Type B pancreatic cell (in vitro differentiated cells): ENCODE measurements at places on chromosomes 13 and 19. TPM values are rescaled to one million over a fixed set of nuclear protein-coding genes. Genes with fewer than 3 reads are reported as not detected.
A peak's percentile ranks its signal among the peaks of the same experiment; 100 is the strongest.

GRCh38 chr19:30223866-30224688, 148.1 kb upstream of the ZNF536 start:
- H3K27me3 ChIP-seq = peaks cover 82% of the 10 kb centered on the region
- peak overlapping the region; percentile 42 for H3K27ac ChIP-seq
- no peaks in the 10 kb centered on the region for H3K36me3 ChIP-seq
- H3K4me1 ChIP-seq = peaks cover 20% of the 10 kb centered on the region

DNA sequence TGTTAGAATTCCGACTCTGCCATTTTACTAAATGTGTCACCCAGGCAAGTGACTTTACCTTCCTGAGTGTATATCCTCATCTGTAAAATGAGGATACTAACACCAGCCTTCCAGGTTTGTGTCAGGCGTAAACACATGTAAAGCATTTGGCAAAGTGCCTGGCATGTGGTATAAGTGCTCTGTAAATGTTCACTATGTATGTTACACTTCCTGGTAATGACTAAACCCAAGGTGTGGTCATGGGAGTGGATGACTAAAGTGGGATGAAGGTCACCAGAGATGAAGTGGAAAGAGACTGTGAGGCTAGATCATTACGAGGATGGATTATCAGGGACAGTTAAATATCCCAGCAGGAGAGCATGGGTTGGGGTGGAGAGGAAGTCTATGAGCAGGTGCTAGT, 25.6 kb downstream of the DEDD2 start:
- H3K27ac ChIP-seq = peak overlapping the region; percentile 89
- H3K27me3 ChIP-seq = peaks cover 45% of the 10 kb centered on the region
- peaks cover 3% of the 10 kb centered on the region for H3K4me1 ChIP-seq
- peak overlapping the region; percentile 9 for H3K4me3 ChIP-seq
- H3K36me3 ChIP-seq = peaks cover 4% of the 10 kb centered on the region

DNA sequence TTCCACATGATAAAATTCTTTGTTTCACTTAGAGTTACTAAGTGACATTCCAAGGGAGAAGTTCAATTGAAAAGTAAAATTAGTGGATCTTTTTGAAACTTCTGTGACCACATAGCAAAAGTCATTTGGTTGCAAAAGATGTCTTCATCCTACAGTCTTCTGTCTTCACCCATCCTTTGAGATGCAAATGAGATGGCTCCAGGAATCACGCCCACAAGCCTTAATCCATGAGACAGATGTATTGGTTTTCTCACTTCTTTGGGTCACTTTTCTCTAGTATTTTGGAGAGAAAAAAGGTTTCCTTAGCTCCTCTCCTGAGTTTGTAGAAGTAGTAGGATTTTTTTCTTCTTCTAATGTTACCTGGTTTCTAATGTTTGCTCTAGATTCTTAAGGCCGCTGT, 259.5 kb upstream of the SLC10A2 start:
- H3K4me3 ChIP-seq = no peak overlapping the region
- H3K27ac ChIP-seq = no peak overlapping the region
- no peak for DNase-seq
- peaks cover 4% of the 10 kb centered on the region for H3K4me1 ChIP-seq
- H3K36me3 ChIP-seq = no peaks in the 10 kb centered on the region
- no peaks in the 10 kb centered on the region for H3K27me3 ChIP-seq

DNA sequence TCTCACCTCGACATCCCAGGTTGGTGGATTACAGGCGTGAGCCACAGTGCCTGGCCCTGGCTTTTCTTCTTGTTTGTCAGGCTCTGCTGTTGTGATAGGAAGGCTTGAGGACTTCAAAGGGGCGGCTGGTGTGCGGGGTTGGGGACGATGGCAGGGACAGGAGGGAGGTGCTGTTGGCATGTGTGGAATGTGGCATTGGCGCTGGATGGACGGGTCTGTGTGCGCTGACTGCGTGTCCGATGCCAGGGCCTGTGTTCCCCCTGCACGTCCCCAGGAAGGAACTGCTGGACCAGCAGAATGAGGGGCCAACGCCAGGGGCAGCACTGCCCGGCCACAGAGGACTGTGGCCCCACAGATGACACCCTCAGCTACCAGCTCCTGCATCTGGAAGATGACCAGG, 12.7 kb upstream of the PTBP1 start:
- peak overlapping the region; percentile 29 for H3K27ac ChIP-seq
- peaks cover 20% of the 10 kb centered on the region for H3K4me1 ChIP-seq
- H3K36me3 ChIP-seq = no peaks in the 10 kb centered on the region
- H3K27me3 ChIP-seq = no peaks in the 10 kb centered on the region
- H3K4me3 ChIP-seq = no peak overlapping the region

GRCh38 chr13:100514788-100515409, 73.7 kb downstream of the GGACT start:
- H3K27me3 ChIP-seq = no peaks in the 10 kb centered on the region
- DNase-seq = no peak
- H3K27ac ChIP-seq = peak overlapping the region; percentile 60
- peaks cover 4% of the 10 kb centered on the region for H3K36me3 ChIP-seq
- H3K4me1 ChIP-seq = peaks cover 57% of the 10 kb centered on the region
- peak overlapping the region; percentile 29 for H3K4me3 ChIP-seq

Gene EFNB2
- total RNA-seq = 48.6 and 67.1 TPM in 2 replicates

Gene KIR2DL4
- not detected in 2 replicates for total RNA-seq

Gene POU2F2
- 0.57 and 1.7 TPM in 2 replicates for total RNA-seq
